ENCODE measurements at places on chromosomes 3 and 15.
A peak's percentile ranks its signal among the peaks of the same experiment; 100 is the strongest.

GRCh38 chr3:53668872-53669271, 174.5 kb downstream of the CACNA1D start:
- no peak for DNase-seq

DNA sequence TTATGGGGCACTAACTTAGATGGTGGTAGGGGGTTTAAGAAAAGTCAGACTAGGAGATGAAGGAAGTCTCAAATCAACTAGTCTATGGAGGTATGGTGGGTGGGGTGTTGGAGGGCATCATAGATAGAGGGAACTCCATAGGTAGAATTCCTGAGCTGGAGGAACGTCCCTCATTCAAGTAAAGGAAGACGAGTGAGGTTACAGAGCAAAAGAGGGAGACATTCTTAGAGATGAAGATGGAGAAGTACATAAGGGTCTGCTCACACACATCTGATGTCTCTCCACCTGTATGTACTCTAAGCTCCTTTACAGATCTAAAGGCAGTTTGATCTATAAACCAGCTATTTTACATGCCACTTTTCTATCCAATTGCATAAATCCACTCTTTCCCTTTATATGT, 1.4 kb downstream of the PLSCR1 start:
- no peak for DNase-seq

DNA sequence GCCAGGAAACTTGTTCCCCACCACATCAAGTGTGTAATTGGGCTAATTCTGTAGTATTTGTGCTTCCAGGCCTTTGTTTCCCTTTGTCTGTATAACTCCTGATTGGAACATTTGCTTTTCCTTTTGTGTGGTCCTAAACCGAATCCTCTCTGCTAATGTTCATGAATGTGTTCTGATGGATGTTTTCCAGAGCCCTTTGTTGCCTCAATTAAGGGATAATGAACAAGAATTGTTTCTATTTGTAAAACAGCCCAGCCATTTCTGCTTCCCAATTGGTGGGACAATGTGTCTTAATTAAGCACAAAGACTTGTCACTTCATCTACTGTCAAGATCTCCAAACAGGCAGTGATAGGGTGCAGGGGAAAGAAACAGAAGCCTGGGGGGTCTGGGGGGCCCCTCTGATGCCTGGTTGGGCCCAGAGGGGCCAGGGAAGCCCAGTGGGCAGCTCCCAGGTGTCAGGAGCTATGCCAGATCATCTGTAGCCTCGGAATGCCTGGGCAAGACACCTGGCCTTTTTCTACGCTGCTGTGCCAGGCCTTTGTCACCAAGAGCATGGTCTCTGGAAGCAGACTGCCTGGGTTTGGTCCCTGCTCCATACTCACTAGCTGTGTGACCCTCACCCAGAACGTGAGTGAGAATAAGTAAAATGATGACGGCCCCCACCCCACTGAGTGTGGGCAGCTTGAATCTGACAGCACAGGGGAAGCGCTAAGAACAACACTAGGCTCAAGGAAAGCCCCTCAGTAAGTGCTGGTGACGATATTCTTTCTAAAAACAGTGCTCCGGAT, 116.6 kb upstream of the PRR20G start:
- no peak for DNase-seq

DNA sequence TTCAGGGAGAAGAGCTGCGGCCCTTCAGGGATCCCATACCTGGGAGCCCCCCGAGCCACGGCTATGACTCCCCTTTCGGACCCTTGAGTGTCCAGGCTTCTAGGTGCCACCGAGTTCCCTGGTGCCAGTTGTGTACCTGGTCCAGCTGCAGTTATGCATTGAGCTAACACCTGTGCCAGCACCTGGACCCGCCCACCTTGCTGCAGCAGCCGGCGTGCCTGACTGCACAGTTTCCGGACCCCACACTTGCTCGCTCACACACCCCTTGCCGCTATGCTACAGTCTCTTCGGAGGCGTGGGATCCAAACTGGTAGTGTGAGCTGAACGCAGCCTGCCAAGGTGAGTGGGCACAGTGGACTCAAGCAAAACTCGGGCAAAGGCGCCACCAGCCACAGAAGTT, 284.5 kb upstream of the ROBO1 start:
- DNase-seq = no peak

DNA sequence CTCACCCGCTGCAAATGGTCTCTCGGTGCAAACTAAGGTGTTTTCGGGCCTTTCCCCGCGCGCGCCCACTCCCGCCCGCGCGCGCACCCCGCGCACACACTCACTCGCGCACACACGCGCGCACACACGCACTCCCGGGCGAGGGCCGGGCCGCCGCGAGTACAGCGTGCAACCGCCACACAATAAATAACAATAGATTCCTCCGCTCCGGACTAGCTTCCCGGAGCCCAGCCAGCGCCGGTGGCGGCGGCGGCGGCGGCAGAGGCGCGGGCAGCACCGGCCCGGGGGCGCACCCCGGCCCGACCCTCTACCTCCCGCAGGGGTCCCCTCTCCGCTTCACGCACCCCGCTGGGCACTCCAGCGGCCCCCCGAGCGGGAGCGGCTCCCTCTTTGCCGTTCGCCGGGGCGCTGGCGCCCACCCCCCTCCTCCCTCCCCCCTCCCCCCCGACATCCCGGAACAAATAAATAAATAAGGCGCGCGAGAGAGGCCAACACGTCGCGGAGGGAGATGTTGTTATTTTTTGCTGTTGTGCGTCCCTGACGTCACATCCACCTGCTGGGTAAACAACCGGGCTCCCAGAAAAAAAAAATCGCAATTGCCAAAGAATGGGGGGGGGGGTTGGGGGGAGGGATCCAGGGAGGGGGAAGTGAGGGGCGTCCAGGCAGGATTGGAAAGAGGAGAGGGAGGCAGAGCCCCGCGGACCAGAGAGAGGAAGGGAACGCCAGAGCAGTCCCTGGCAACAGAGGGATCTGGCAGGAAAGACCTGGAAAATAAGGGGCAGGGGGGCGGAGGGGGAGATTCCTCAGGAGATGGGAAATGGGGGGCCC, at the start of gene FOXP1:
FOXP1 (minus strand) TSS at position 163 of the 828 bp plus-strand sequence. CDS start 385,347 bp downstream, outside the sequence.
- DNase-seq = peak; percentile 39

GRCh38 chr15:90327311-90327710, 24.8 kb upstream of the ZNF774 start:
- no peak for DNase-seq

GRCh38 chr15:65870889-65871533, 1.7 kb downstream of the RAB11A start:
- DNase-seq = no peak
